ENCODE measurements at places on chromosomes 6 and 20. TPM values are rescaled to one million over a fixed set of nuclear protein-coding genes. Genes with fewer than 3 reads are reported as not detected.

DNA sequence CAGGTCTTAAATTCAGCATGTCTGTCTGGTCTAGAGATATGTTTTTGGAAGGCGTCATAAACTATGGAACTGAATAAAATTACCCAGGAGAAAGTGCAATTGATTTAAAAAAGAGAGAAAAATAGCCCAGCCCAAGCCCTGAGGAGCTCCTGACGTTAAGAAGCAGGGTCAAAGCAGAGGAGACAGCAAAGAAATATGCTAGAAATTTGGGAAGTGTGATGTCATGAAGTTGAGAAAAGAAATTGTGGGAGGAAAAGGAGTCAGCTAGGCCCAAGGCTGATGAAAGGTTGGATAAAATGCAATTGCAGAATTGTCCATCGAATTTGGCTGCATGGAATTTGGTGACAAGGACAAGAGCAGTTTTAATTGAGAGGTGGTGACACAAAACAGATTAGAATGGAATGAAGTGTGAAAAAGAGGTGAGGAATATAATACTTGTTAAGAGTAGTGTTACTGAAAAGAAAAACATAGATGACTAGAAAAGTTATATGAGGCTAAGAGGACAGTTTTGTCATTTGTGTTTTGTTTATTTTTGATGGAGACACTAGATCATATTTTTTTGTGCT, 381.6 kb downstream of the LAMA2 start:
- no peak for DNase-seq

- DNase-seq: no peak
Observed at GRCh38 chr6:34362909-34363680, 29.4 kb downstream of the NUDT3 start.

DNA sequence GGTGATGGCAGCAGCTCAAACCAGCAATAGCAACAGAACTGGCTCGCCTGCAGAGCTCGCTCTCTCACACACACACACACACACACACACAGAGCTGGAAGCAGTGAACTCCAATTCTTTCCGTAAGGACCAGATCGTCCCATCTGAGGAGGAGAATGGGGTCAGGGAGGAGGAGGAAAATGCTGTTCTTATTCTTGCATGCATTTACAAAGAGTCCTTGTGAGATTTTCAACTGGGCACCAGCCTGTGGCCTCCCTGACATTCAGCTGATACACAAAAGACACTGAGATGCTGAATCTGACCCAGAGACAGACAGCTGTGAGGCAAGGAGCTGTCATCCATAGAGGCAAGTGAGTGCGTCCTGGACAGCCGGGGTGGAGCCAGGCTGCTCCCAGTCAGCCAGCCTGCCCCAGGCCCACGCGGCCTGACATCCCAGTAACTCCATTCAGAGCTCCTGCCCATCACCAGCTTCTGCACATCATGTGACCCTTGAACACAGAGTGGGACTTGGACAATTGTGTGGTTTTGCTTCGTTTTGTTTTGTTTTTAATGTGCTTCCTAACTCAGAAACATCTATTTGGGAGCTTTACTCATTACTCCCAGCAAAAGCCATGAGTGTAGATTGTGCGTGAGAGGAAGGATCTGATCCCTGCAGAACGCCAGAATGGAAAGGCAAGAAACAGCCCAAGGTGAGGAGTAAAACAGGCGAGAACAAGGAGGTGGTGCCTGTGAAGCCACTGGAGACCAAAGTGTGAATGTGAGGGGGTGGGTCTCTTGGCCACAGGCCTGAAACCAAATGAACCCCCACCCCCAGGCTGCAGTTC, 2.1 kb downstream of the SERPINB9 start:
- DNase-seq: no peak

The SLC26A8 gene
- polyA plus RNA-seq: 0.11 TPM

- peak; percentile 86 for DNase-seq
Observed at GRCh38 chr6:149246691-149247384, 70.7 kb upstream of the TAB2 start.

GRCh38 chr20:23019403-23019802, 15.7 kb upstream of the SSTR4 start:
- no peak for DNase-seq

The SIRPD gene
- polyA plus RNA-seq: 1.0 TPM

The EFCAB8 gene
- 0.12 TPM for polyA plus RNA-seq

DNA sequence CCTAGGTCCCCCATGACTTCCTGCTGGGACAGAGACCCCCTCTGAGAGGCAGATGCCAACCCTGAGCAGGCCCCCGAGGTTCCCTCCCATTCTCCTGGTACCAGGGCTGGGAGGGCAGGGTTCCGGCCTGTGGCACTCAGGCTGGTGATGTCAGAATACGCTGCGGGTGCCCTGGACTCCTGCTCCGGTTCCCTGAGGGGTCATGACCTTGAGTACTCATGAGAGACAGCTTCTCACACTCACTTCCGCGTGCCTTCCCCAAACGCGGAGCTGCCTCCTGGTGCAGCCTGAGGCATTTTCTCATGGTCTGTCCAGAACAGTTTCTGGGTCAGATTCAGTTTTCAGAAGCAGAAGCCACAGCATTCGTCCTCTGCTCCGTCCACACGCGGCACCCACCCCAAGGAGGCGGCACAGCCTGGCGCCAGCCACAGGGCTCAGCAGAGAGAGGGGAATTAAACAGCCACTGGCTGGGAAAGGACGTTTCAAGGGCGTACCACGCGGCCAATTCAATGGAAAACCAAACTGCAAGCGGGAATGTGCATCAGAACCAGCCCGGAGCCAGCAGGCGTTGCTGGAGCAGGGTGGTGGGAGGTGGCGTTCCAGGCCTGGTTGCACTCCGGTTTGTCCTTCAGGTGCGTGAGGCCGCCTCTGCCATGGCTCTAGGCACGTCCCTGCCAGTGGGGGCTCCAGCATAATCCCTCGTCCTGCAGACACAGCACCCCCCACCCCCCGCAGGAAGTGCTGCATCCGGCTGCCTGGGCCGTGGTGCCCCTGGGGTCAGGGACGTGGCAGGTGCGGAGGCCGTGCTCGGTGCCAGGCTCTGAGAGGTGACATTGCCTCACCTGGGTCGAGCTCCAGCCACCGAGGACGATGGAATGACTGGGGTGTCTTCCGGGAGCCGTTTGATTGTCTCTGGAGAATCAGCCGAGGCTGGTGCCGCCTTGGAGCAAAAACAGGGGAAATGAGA, 58.3 kb upstream of the BHLHE23 start:
- peak; percentile 54 for DNase-seq

DNA sequence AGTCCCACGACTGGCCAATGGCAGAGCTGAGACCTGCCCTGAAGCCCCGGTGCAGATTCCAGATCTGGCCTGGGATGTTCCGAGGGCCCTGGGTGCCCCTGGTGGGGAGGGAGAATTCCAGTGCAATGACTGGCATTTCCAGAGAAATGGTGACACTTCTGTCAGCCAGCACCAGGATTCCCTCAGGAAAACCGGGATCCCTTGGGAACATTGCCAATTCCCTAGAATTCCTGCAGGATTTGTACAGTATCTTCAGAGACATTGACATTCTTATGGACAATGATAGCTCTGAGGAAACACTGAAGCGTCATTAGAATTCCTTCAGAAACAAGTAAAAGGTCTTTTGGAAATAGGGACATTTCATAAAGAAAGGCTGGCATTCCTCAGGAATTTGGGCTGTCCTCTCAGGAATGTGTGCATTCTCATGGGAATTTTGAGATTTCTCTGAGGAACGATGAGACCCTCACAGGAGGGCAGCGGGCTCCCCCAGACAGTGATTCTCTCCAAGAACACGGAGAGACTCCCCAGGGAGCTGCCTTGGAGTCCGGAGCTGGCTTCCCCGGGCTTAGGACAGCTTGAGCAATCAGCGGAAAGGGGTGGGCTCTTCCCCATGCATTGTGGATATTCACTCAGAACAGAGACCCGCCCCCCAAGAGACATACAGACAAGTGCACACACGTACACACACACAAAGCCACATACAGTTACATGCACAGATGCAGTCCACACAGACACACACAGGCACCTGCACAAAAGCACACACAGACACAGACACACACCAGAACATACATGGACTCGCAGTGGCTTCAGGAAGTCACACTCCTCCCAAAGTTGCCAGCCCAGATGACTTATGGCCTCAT, 35.2 kb upstream of the BPIFA2 start:
- no peak for DNase-seq

The CPNE5 gene
- 15.6 TPM for polyA plus RNA-seq

DNA sequence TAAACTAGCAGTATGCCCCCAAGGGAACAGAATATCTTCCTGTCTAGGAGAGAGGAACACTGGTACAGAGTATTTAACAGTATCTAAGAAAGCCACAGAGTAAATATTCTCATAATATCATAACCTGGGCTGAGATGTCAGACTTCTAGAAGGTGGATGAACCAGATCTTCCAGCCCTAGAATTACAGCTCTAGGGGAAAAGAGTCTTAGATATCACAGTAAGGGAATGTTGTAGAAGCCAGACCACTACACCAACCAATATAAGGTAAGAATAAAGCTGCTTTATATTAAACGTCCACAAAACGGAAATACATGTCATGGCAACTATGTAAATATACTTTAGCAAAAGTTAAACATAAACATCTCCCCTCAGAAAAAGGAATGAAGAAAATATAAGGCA, 12.4 kb downstream of the SERINC1 start:
- DNase-seq: no peak

GRCh38 chr6:128672023-128672422, 151.6 kb upstream of the PTPRK start:
- DNase-seq: no peak

The GTSF1L gene
- 1.7 TPM for polyA plus RNA-seq

DNA sequence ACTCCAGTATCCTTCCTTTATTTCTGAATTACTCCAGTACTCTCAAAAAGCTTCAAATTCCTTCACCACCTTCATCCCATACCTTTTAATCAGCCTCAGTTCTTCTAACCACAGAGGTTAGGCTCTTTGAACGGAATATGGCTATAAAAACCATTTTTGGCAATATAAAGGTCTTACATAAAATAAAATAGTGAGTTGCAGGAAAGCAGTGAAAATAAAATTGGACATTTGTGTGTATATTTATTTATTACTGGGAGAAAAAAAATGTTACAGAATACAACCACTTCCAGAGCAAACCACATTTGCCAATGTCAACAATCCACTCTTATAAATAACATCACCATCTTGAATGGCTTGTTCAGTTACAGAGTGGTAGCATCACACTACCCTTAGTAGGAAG, 7.7 kb downstream of the HDDC2 start:
- no peak for DNase-seq

The RWDD2A gene
- polyA plus RNA-seq: 2.5 TPM

- DNase-seq: no peak
Observed at GRCh38 chr6:36779227-36779626, 60.0 kb downstream of the CPNE5 start.

- no peak for DNase-seq
Observed at GRCh38 chr6:152859225-152859624, 108.6 kb downstream of the VIP start.

The SCUBE3 gene
- 0.03 TPM for polyA plus RNA-seq

- DNase-seq: no peak
Observed at GRCh38 chr20:49624317-49624716, 56.4 kb upstream of the PTGIS start.
